ENCODE measurements at places on chromosomes 11 and 22.
A peak's percentile ranks its signal among the peaks of the same experiment; 100 is the strongest.

- DNase-seq: no peak
Measured at GRCh38 chr11:78025378-78025777, 2.3 kb upstream of the KCTD14 start.

DNA sequence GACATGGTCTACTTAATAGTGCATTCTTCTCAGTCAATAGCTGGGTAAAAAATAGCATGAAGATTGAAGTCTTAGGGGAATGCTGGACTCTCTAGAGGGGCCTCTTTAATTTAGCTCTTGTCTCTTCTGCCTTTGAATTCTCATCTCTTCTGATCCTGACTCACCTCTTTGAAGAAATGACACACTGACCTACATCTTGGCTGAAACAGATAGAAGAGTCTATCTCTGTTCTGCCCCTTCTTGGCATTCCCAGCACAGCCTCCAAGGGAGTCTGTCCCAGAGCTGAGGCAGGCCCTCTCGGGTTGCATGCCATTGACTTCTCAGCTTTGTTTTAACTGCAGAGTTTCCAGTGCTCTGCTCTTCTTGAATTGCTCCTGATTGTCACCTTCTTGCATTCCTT, 55.7 kb downstream of the PTPRJ start:
- no peak for DNase-seq

GRCh38 chr11:72788241-72788640, 5.6 kb downstream of the STARD10 start:
- DNase-seq: no peak

DNA sequence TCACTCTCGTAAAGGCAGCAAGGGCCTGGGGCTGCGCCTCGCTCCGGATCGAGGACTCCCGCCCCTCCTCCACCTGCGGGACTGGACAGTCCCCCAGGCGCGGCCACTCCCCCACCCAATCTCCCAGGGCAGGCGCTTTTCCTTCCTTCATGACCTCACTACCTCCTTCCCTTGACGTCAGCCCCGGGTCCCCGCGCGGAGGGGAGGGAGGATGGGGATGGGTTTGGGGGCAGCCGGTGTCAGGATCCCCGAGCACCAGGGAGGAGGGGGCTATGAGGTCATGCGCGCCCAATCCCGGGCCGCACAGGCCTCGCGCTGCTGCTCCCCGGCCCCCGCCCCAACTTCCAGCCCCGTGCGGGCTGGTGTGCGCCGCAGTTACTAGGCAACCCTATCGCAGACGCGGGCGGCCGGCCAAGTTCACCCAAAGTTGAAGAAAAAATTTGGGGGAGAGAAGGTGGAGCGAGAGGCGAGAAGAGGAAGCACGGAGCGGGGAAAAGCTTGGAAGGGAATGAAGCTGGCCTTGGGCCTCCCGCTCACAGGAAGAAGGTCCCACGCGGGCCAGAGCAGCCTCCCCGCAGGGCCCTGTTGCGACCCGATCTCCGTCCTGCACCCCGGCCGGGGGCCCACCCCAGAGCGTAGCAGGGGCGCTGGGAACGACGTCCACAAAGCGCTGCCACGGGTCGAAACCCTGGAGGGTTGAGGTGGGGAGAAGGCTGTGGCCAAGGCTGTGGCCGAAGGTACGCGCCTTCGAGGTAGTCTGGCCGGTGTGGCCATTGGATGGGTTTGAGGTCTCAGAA, 8.3 kb downstream of the WT1 start:
- no peak for DNase-seq

DNA sequence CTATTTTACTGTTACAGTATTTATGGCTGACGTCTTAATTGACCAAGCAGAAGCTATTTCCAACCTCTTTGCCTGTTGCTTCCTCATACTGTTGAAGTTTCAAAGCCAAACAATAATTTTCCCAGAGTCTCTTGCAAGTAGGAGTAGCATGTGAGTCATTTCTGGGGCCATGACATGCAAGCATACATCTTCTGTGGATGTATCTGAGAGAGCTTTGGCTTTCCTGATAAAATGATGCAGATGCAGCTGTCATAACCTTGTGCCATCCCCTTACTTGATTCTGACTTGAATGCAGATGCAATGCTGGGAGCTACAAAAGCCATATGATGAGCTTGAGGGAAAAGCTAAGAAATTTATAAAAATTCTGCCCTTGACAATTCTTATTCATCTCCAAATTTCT, 243.1 kb upstream of the TENM4 start:
- DNase-seq: no peak

- no peak for DNase-seq
Measured at GRCh38 chr11:28140689-28141455, 32.7 kb downstream of the METTL15 start.

GRCh38 chr22:24428751-24429410, 1.5 kb downstream of the ADORA2A start:
- DNase-seq: no peak

- no peak for DNase-seq
Measured at GRCh38 chr11:8290081-8290810, 26.6 kb upstream of the LMO1 start.

DNA sequence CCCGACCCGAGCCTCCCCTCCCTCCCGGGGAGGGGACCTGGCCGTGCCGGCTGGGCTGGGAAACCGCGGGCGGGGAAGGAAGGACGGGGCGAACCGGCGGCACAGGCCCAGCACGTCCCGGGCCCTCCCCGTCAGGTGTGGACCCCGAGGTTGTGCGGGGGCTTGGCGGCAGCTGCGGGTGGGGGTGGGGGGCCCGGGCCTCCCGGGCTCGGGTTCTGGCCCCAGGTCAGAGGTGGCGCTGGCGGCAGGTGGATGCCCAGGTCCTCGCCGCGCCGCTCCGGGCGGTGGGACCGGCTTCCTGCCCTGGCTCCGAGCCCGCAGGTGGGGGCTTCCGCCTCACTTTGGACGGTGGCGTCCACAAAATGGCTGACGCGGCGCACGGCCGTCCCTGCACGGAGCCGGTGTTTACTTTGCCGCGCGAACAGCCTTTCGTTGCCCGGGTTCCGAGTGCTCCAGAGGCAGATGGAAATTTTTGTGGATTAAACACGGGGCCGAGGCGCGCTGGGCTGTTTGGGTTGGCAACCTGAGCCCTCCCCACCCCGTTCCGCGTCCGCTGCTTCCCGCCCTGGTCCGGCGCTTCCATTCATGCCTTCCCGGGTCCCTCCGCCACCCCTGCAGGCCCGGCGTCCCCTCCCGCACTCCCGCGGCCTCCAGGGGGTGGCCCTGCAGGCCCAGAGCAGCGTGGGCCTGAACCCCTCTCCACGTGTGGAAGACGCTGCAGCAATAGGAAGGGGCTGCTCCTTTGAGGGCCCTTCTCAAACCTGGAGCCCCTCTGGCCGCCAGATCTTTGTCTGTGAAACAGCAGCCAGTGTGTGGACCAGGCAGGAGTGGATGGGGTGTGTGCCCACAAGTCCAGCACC, 92.0 kb upstream of the KCNQ1OT1 start:
- DNase-seq: no peak

- DNase-seq: no peak
Measured at GRCh38 chr11:44388828-44389657, 79.1 kb upstream of the ALX4 start.

- no peak for DNase-seq
Measured at GRCh38 chr22:35064664-35065063, 1.3 kb upstream of the ISX start.

GRCh38 chr11:44324749-44325525, 15.0 kb upstream of the ALX4 start:
- no peak for DNase-seq

GRCh38 chr11:12587333-12587991, 86.8 kb upstream of the TEAD1 start:
- no peak for DNase-seq

- no peak for DNase-seq
Measured at GRCh38 chr11:8335683-8336082, 72.0 kb upstream of the LMO1 start.

DNA sequence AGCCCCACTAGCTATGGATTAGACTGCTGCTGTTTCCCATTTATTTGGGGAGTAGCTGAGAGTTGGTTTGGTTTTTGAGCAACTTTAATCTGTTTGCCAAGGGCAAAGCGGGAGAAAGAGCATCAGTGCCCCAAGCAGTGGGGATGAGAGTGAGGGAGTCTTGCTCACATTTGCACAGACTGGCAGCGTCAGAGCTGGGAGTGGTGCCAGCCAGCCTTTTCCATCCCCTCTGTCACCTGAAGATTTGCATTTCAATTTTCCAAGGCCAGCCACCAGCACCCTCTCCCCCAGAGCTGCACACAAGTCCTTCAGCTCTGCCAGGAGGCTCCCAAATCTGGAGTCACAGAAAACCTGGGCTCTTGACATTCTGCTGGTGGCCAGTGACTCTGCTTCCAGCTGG, 21.0 kb upstream of the UVRAG start:
- no peak for DNase-seq

DNA sequence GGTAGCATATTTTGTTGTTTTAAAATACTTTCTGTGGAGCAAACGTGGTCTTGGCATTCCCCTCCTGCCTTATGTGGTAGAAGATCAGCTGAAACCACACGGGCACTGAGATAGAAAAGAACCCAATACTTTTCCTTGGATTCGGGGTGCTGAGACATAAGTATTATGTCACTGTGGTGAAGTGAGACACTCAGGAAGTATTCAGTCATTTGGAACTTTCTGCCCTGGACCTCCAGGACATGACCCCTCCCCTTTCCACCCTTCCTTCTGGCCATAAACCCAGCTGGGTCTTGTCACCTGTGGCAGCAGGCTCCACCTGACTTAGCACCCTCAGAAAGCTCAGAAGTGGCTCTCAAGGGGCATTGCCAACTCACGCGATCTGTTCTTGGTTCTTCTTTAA, 123.4 kb downstream of the SWAP70 start:
- no peak for DNase-seq

DNA sequence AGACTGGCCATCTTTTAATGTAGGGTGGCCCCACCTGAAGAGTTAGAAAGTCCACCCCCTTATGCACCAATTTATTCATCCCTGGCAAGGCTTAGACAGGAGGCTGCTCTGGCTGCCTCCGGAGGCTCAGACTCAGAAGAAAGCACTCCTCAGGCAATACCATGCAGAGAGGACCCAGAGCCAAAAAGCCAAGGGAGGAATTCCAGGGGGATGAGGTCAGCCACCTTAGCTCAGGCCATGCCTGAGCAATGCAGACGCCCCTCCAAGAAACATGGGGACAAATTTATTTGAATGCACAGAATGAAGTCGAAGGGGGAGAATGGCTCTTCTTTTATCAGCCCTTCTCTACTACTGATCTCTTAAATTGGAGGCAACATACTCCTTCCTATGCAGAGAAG, 39.7 kb upstream of the GLYAT start:
- DNase-seq: no peak

DNA sequence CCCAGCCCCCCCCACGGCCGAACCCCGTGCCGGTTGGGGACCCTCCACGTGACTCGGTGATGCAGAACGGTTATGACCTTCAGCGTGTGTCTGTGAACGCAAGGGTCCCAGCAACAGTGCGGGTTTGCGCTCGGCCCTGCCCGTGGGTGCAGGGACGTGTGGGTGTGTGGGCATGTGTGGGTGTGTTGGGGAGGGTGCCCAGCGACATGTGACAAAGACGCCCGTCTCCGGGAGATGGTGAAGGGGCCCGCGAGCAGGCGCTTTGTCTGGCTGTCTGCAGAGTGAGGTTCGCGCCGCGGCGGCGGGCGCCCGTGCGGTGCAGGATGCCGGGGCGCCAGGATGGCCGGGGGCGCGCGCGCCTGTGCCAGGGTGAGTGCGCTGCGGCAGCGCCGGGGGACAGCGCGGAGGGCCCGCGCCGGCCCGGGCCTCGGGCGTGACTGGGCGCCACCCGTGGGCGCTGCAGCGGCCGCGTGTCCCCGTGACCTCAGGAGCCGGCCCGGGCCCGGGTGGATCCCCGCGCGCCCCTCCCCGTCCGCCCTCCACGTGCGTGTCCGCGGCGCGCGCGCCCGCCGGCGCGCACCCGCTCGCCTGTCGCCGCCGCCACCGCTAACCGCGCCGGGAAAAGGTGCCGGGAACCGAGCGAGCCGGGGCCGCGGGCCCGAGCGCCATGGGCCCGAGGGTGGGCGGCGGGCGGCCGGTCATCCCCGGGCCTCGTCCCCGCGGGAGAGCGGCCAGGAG, at the start of gene LRFN4:
Gene LRFN4, plus strand, starts transcription at position 569 of the 738 bp plus-strand sequence. CDS start 681 bp downstream, outside the sequence.
- no peak for DNase-seq

- no peak for DNase-seq
Measured at GRCh38 chr11:70381350-70381749, 17.0 kb upstream of the CTTN start.

GRCh38 chr22:35409783-35410662, 10.1 kb downstream of the MCM5 start:
- DNase-seq: peak; percentile 24

DNA sequence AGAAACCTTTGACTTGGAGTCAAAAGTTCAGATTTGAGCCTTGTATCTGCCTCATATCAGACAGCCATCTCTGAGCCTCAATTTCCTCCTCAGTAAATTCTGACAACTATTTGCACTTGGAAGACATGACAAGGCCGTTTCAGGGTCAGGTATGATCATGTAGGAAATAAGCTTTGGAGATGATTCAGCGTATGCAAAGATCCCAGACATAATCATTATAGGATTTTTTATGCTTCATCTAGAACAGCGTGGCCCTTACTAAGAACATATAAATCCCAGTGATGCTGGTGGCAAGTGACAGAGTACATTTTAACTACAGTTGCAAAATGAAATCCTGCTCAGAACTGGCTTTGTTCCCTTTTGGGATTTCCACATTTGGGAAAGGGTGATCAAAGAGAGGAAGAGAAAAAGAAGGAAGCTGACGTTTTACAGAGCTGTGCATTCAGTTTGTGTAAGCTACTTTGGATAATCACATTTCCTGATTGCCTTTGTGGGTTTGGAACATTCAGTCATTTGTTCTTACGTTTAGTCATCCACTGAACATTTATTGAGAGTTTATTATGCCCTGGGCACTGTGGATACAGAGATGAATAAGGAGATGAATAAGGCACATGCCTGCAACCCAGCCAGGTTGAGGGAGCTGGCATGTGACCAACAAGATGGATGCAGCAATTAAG, 81.9 kb upstream of the HEPHL1 start:
- no peak for DNase-seq

All from amygdala (tissue), 56 donors.